Activated naive CD4-positive, alpha-beta T cell treated with anti-CD3 and anti-CD28 coated beads, Interleukin-2, amount 50 U/mL, for 72 hours (primary cell): ENCODE measurements at places on chromosomes 3 and 15. TPM values are rescaled to one million over a fixed set of nuclear protein-coding genes. Genes with fewer than 3 reads are reported as not detected.

GRCh38 chr15:73570355-73571032, 62.7 kb downstream of the NPTN start:
- no peak for DNase-seq

The ST3GAL6 gene
- 0.64 TPM for total RNA-seq

DNA sequence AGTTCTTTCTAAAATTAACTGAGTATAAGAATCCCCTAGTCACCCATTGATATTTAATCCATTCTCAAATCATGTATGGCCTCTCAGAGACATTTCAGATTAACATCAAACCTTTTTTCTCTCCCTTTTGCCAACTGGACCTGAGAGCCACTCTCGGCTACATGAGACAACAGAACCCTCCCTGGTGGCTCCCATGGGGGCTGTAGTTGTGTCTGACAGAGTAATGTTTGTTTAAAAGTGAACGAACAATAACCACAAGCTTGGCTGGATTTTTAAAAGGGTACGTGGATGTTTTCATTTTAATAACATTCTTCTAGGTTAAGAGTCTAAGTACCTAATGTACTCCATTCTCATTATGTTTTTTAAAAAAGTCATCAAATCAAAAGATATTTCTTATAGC, 37.1 kb downstream of the P3H2 start:
- no peak for DNase-seq

The FOXB1 gene
- total RNA-seq = 0.16 TPM

DNA sequence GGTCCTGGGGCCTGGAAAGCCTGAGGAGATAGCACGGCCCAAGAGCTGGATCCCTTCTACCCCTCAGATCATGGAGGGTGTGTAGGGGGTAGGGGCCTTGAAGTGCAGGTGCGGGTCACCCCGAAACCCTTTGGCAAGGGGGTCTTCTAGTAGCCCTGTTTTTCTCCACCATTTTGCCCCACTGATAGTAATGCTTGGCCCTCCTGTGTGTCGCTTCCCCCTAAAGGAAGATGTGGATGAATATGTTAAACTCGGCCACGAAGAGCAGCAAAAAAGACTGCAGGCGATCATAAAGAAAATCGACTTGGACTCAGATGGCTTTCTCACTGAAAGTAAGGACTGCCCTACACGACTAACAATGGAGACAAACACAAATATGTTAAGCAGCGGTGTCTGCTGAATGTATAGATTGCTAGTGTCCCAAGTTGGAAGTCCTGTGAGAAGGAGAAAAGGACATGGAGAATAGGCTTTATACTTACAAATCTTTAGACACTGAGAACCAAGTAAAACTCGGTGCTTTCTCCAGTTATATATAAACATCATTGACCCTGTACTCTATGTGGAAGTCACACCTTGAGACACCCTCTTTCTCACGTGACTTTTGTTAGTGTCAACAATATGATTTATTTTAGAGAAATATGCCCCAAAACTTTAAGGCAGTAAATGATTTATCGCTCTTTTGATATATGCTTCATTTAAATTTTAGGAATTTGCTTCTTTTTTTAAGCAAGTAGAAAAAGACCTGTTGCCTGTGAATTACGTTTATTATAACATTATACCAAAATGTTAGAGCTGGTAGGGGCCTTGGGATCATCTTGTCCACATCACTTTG, 802 bp downstream of the RCN2 start:
- no peak for DNase-seq

DNA sequence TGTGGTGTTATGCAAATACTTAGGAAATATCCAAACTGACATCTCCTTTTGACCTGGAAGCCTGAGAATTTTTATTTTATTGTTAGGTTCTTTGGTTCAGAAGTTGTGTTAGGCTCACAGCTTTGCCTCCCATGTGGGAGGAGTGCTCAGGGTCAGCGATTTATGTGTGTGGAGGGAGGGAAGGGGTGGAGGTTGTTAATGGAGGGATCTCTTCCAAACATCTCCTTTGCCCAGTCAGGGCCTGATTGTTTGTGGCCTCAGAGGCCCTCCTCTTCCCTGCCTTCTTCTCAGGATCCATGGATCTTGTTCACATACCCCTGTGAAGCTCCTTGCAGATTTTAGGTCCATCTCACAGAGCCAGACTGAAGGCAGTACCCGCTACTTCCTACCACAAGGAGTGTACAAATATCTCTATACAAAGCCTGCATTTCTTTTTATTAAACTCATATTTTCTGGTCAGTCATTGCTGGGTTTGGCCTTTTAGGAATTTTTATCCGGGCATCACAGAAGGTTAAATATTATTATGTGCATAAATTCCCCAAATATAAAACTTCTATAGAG, 40.3 kb downstream of the BBX start:
- DNase-seq = no peak

The MORC1 gene
- not detected for total RNA-seq

The IL12A gene
- total RNA-seq = not detected

The AGBL1 gene
- not detected for total RNA-seq

DNA sequence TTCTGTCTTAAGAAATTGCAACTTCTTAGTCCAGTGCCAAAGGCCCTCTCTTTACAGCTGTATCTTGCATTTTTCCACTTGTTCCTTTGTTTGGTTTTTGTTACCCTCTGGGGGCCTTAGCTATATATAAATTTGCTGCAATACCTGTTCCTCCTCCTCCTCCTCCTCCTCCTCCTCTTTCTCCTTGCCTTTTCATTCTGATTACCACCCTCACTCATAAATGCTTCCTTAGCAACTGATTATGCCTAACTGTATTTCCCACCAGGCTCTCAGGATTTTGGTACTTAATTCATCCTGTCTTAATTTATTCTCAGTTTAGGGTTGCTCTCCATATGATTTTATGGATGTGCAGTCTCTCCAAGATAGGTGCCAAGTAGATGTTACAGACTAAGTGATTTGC, 65.7 kb downstream of the SLMAP start:
- DNase-seq = no peak

The SLC2A2 gene
- total RNA-seq = not detected

DNA sequence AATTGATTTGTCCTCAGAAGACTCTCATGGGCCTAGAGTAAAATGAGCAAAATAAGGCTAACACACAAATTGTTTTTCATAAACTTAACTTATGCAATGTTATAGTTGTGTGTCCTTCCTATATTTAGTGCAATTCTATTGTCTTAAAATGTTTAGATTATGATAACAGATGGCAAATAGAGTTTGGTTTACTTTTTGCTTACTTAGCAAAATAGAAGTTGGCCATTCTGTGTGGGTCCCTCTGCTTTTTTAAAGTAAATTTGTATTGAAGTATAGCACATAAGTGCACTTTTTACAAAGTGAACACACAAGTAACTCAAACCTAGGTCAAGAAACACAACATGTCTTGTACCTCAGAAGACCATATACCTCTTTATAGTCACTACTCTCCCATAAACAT, 150.6 kb upstream of the RARB start:
- DNase-seq = no peak

The KCNMB3 gene
- 0.43 TPM for total RNA-seq

DNA sequence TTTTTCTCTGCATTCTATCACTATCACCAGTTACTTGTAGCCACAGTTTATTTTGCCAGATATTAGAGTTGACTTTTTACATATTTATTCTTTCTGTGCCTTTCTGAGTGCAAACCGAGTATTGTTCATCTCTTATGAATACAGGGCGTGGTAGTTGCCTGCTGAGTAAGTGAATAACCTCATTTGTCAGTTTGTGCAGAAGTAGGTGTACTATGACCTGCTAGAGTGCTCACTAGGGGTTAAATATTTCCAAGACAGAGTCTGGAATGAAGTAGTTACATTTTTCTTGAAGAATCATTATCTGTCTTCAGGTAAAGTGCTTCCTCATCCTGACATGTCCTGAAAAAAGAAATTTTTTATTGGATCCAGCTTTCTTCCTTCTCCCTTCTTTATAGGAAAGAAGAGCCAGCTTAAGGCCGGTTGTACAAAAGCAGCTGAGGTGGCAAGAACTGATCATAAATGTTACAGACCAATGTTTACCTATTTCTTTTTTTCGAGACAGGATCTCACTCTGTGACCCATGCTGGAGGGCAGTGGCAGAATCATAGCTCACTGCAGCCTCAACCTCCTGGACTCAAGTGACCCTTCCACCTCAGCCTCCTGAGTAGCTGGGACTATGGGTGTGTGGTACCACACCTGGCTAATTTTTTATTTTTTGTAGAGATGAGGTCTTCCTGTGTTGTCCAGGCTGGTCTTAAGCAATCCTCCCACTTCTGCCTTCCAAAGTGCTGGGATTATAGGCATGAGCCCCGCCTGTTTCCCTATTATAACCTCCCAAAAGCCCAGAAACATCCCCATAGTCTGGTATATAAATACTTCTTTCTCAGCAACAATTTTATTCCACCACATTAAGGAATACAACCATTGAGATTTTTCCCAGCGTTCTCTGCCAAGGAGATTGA, 182.5 kb downstream of the TPRG1 start:
- DNase-seq = no peak

GRCh38 chr3:12229146-12229851, 59.6 kb upstream of the PPARG start:
- no peak for DNase-seq

The FYTTD1 gene
- 23.1 TPM for total RNA-seq

DNA sequence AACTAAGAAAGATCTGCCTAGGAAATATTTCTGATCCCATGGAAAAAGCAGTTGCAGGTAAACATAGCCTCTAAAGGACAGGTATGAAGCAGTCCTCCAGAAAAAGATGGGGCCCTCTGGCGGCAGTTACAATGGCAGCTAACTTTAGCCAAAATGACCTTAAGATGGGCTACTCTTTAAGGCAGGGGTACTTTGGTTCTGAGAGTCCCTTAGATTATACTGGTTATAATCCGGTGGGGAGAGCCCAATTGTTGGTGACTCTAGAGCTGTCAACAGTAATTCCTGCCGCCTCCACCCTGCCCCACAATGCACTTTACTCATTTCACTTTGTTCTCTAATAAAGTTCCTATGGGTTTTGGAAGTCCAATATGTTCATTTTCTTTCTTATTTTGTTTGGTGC, 412.8 kb upstream of the WNT5A start:
- no peak for DNase-seq

The GP5 gene
- 0.58 TPM for total RNA-seq

- no peak for DNase-seq
These were observed 40.5 kb downstream of the FILIP1L start for GRCh38 chr3:100073714-100074307.

- DNase-seq = no peak
These were observed 209.5 kb upstream of the SUCLG2 start for GRCh38 chr3:67863869-67864268.

The MUSTN1 gene
- total RNA-seq = 0.51 TPM

- no peak for DNase-seq
These were observed 599.0 kb downstream of the MAGI1 start for GRCh38 chr3:65439641-65440284.

DNA sequence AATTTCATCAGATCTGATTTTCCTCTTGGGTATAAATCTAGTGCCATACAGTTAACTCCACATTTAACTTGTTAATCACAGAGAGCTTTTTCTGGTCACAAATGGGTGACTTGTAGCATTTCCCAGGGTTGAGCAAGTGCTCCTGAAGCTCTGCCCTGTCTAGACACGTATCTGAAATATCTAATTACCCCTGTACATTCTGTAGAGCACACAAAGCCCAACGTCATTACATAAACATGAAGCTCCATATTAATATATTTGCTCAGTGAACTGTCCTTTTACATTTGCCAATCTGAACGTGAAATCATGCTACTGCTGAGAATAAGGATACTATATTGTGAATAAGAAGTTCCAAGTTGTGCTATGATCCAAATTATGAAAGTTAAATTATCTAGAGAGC, 49.0 kb downstream of the THBS1 start:
- DNase-seq = no peak

DNA sequence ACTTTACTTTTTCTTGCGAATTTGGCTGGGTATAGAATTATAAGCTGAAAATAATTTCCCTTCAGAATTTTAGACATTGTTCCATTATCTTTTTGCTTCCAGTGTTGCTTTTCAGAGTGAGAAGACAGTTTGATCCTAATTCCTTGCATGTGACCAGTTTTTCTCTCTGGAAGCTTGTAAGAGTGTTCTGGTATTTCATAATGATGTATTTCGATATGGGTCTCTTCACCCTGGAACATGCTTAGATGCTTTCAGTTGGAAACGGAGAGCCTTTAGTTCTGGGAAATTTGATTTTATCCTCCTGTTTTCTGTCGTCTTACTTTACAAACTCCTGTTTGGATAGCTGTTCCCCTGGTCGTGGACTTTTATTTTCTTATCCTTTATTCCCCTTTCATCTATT, 13.9 kb downstream of the ALPK3 start:
- no peak for DNase-seq

DNA sequence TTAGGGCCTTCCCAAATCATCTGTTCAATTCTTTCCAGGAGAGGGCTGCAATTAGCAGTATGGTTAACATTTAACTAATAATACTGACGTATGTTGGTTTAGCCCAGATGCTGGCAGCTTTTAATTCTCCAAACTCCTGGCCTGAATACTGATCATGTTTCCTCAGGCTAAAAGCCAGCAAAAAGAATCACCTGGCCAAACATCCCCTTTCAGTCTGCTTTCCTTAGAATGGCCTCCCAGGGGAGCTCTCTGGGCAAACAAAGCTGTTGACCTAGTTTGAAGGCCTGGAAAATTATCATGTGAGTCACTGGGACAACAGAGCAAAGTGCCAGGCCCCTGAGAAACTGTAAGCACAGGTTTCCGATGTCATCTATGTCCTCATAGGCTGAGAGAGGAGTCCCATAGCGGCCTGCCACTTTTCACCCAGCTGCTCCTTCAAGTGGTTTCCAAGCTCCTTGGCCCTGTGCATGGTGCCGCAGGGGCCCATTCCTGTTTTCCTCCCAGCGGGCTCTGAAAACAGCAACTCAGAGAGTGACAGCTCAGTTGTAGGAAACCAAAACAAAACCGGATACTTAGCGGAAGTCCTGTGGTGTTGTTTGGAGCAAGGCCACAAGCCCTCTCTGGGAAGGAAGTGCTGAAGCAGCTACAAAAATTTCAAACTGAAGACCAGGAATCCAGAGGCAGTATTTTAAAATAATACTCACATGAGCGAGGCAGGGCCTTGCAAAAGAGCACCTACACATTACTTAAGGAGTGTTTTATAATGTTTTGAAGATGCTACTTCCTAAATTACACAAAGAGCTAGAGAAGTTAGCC, 36.5 kb upstream of the RAB11A start:
- peak; percentile 48 for DNase-seq

GRCh38 chr3:33438284-33438668, 1.9 kb downstream of the UBP1 start:
- no peak for DNase-seq

- DNase-seq = no peak
These were observed 88.5 kb downstream of the XXYLT1 start for GRCh38 chr3:195182470-195182795.

GRCh38 chr15:94312946-94313345, 81.6 kb downstream of the MCTP2 start:
- DNase-seq = no peak

DNA sequence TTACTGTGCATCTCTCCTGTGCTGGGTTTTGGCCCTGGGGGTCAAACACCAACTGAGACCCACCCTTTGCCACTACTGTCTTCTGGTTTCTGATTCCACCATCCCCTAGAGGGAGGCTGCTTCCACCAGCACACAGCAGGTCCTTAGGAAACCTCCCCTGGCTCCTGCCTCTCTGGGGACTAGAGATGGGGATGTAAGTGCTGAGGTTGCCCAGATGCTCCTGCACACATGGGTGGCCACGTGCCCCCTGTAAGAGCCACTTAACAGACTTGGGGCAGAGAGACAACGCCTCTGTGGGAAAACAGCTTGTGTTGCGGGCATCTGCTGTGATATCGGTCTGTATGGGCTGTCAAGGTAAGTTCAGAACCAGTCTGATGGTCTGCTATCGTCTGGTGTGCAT, 83.4 kb downstream of the ATP2B2 start:
- no peak for DNase-seq

GRCh38 chr3:184485906-184486305, 75.7 kb upstream of the EPHB3 start:
- DNase-seq = no peak

GRCh38 chr3:156642750-156643728, 31.4 kb upstream of the TIPARP start:
- no peak for DNase-seq

The LYZL4 gene
- not detected for total RNA-seq
